ENCODE measurements at places on chromosomes 7 and 10.
A peak's percentile ranks its signal among the peaks of the same experiment; 100 is the strongest.

GRCh38 chr7:106239406-106239805 lies 45.4 kb downstream of the NAMPT start:
- no peak for DNase-seq

DNA sequence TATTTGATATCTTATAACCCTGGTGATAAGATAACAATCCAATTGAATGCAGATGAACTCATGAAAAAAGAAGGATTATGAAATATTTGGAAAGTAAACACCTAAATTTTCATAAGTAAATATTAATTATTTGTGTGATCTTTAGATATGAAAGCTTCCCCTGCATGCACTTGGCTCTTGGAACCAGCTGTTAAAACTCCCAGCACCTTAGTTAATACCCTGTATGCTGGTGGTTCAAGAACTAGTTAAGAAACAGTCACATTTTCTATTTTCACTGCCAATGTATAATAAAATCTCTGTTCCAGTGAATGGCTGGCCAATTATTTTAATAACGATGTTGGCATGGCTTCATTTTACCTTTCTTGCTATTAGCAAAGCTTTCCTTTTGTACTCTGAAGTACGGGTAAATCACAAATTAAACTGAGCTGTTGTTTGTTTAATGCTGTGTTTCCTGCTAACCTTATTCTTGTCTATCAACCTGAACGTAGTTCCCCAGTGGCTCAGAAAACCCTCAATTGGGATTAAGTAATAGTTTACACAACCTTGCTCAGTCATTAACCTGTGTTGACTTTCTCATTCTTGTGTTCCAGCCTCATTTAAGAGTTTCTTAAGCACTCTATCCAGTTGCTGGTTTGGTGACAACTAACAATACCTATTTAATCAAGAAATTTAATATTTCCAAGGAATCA lies 38.9 kb downstream of the MET start:
- no peak for DNase-seq

DNA sequence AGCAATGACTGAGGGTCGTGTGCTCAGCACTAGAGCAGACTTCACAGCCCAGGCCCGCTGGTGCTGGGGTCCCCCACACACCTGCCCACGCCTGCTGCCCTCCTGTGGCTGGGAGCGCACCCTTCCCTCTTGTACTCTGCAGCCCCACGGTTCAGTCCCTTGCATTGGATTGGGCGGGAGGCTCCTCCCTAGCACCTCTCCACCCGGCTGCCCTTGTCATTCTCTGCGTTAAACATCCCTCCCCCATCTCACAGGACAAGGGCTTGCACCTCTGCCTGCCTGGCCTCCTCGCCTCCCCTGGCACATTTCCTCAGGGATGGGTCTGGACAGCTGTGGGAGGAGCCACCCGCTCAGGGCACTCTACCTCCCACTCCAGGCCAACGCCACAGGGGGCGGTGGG lies 68.6 kb downstream of the ALOX5 start:
- DNase-seq = no peak

DNA sequence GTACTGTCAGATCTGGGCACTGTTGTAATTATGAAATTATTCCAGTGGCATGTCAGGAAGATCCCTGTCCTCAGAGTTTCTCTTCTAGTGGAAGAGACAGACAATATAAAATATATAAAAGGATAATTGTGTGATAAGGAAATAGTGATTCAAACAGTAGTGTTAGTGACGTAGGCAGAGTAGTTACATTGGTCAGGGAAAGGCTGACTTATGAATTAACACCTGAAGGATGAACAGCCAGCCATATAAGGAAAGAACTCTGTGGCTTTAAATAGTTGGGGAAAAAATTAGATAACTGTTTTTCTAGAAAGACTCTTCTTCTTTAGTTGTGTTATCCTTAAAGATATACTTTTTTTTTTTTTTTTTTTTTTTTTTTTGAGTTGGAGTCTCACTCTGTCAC lies 37.7 kb downstream of the WAC start:
- no peak for DNase-seq

DNA sequence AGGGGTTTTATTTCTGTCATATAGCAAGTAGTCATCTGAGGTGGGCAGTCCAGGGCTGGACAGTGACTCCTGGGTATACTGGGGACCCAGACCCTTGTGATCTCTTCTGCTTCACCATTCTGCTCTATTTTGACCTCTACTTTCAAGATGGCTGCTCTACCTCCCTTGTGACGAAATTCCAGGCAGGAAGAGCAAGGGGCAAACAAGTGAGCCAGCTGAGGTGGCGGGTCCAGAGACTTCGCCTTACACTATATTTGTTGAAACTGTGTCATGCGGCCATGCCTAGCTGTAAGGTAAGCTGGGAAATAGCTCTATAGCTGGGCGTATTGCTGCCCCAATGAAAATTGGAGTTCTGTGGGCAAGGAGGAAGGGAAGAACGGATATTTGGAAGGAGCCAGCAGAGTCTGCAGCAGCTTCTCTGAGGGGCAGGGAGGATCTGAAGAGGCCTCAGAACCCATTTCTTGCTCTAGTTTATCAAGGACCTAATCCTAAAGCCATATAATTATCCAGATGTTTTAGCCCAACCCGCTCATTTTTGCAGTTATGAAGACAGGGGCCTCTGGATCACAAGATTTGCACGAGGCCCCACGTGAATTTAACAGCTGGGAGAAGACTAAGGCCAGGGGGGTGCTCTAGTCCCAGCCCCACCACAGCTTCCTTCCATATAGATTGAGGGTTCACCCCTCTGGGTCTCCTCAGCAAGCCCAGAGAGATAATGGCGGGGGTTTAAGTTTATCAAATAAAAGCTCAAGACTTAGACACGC lies 7.7 kb upstream of the CPA1 start:
- DNase-seq = no peak

DNA sequence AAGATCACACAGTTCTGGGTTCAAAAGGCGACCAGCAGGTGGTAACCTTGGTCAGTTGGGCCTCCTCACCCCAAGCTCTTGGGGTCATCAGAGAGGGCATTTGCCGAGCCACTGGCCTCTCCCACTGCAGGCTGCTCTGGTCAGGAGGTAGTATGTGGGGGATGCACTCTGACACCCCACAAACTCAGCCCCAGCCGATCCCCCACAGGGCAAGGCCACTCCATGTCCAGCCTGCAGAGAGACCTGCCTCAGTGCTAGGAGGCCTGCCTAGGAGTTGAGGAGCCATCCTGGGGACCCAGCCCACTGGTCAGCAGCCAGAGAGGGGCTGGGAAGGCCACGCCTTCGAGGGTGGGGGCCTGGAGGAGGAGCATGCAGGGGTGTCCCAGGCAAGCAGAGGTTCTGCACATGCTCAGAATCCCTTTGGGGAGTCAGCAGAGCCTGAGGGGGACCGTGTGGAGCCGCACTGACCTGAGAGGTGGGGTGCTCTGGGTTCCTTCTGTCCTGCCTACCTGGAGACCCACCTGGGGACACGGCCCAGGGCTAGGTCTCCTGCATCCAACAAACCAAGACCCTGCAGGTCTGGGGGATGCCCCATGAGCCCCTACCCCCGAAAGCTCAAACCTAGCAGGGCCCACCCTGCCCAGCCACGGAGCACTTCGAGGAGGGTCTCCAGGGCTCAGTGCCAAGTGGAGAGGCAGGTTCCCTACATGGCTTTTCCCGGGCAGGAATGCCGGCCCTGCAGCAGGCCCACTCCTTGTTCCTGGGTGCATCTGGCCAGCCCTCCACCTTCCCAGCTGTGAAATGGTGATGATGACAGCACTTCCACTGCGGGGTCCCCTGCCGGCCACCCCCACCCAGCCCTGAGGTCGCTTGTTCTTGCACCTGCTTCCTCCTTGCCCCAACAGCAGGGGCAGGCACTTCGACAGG lies 58.5 kb downstream of the RASGEF1A start:
- no peak for DNase-seq

DNA sequence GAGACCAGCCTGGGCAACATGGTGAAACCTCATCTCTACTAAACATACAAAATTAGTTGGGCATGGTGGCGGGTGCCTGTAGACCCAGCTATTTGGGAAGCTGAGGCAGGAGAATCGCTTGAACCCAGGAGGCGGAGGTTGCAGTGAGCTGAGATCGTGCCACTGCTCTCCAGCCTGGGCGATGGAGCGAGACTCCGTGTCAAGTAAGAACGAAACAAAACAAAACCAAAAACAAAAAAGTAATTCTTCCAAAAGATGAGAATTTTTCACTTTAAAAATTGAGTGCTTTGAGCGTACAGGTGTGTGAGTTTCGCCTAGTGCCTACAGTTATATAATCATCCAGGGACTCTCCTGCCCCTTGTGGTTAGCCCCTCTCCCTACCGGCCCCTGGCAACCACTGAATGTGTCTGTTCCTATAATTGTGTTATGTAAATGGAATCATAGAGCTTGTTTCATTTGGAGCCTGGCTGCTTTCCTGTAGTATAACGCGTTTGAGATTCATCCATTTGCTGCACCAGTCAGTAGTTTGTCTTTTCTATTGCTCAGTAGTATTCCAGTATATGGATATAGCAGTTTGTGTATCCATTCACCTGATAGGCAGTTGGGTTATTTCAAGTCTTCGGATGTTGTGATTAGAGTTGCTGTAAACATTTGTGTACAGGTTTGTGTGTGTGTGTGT lies 80.0 kb downstream of the RBM33 start:
- peak; percentile 38 for DNase-seq

GRCh38 chr7:144579687-144580086 lies 176.2 kb upstream of the NOBOX start:
- no peak for DNase-seq

Data from NB4 (cell line).